Urothelium cell line (cell line): ENCODE measurements at places on chromosomes 2 and 18.

GRCh38 chr2:6202756-6203155 lies 510.6 kb downstream of the SOX11 start:
- no peak for DNase-seq

DNA sequence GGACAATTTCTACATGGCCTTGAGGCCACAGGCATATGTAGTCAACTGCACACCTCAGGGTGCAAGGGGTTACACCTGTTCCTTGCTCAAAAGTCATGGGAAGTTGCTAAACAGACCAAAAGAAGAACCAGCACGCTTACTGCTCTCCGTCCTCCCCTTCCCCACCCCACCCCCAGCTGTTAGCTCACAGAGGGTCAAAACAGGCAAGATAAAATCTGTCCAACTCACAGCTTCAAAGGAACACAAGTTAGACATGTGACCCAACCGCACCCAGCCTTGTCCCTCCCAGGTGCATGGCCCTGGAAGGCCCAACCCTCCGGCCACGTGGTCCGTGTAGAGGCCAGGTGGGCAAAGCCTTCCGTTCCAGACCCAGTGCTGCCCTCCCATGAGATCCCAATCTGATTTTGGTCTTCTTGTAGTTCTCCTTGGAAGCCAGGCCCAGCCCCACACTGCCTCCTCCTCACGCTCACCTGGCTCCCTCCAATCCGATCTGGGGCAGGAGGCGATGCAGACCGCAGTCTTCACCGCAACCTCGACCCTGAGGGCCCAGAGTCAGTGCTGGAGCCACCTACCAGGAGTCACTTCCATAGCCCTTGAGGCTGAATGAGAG lies 14.5 kb upstream of the ASPRV1 start:
- no peak for DNase-seq

- DNase-seq: no peak
Observed at GRCh38 chr18:9811978-9812377, 73.8 kb upstream of the TXNDC2 start.

- DNase-seq: no peak
Observed at GRCh38 chr18:43276491-43276890, 799 bp downstream of the SYT4 start.

DNA sequence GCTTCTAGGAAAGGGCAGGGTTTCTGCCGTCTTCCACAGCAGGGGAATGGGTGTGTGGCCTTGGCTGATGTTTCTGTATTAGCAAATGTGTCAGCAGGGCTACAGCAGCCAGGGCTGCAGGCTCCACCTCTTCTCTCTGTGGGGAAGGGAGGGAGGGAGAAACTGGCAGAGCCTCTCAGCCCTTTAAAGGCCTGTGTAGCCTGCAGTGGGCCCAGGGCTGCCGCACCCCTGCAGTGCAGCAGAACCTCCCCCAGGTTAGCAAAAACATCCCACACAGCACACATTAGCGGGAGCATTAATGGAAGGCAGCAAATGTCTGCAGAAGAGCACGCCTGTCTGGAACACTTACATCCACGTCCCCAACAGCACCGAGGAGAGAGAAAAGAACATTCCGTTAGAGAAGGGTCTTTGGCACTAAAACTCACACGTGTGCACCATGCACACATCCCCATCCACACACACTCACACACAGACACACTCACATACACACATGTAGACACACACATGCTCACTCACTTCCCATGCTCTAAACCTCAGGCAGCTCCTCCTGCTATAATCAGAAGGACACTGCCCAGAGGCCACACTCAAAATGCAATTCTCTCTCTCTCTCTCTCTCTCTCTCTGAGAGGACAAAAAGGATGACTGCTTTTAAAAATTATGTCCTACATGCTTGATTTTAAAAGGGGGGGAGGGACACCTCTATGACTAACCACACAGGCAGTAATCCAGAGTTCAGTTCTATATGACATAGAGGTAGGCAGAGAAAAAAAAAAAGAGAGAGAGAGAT lies 24.1 kb downstream of the MRPL35 start:
- DNase-seq: no peak

DNA sequence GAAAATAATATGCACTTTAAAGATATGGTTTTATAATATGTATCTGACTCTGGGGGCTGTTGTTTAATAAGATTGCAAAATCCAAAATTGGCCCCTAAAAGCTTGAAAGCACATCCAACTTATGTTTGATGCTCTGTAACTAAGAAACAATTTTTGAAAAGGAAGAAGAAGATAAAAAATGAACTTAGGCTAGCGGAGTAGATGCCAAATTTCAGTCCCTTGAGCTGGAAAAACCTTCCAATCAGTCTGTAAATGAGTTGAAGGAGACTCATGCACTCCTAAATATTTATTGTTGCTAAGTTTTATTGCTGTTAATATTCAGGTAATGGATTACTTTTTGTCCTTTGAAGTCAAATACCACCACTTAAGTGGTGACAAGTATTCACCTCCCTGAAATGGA lies 465.0 kb downstream of the ZEB2 start:
- no peak for DNase-seq

DNA sequence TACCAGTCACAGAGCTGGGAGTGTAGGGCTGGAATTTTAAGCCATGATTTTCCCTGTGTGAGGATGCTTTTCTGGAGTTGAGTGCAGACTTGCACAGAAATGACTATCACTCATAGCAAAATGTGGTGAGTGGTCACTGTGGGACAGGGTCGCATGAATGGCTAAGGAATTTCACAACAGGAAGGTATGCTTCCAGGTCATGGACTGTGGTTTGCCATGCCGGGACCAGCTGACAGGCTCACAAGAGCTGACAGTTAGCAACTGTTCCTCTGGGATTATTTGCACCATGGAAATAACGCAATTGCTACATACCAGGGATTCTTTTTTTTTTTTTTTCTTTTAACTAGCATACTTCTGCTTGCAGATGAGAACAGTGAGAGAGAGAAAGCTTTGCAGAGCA lies 3.8 kb upstream of the UXS1 start:
- DNase-seq: peak; percentile 55

DNA sequence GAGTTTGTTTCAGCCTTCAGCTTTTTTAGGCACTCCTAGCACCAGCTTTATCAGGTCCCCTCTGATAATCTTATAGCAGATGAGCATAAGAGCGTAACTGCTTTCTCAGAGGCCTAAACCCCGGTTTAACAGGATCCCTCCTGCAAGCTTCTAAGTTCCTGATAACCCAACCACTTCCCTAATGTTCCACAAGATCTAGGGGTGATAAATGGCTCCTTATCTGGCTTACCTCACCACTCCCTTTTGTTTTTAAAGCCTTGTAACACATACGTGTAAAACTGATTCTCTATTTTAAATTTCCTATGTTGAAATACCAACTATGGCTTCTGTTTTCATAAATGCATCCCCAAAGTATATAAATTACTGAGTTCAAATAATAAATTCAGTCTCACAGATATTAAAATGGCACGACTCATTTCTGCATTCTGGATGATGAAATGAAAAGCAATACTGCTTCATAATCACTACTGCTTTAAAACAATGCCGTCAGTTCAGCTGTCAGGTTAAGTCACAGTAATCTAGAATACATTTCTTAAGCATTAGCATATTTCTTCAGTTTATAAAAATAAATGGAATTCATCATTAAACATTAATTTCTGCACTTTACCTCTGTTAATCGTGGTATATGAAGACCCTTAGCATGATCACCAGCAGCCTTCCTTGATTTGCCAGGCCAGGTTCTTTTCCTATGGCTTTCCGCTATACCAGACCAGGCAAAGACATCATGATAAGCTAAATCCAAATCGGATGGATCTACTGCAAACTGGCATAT lies 126.3 kb downstream of the C2orf74 start:
- no peak for DNase-seq

DNA sequence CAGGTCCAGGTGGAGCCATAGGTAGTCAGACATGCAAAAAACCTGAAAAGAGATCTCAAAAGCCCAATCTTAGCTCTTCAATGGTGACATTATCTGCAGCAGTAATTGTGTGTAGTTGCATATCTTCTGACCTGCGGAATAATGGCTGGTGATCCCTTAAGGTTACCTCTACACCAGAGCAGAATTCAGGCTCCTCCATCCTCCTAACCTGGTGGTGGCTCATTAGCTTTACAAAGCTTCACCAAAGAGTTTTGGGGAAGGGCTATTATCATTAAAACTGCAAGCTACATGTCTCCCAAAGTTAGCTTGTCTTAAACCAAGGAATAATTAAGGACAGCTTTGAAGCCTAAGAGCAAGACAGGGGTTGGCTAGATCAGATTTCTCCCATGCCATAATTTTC lies 42.6 kb upstream of the CHST9 start:
- no peak for DNase-seq

- no peak for DNase-seq
Observed at GRCh38 chr2:194003911-194004310, 1653.1 kb upstream of the SLC39A10 start.

- no peak for DNase-seq
Observed at GRCh38 chr2:60445684-60446179, 107.7 kb downstream of the BCL11A start.

- no peak for DNase-seq
Observed at GRCh38 chr2:226077031-226077430, 677.5 kb downstream of the NYAP2 start.

DNA sequence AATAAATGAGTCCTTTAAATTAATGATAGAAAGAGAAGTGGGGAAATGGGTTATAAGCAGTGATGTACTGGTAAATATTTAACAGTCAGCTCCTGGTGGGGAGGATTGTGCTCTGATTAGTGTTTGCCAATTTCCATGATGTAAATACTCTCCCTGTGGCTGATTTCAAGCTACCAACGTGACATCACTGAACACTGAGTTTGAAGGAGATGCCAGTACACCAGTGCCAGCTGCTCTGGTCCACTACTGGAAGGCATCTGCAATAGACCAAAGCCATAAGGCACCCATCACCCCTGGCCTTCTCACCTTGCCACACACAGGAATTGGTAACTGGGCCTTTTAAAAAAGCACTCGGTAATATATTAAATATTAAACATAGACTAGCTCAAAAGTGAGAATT lies 77.7 kb downstream of the TGOLN2 start:
- no peak for DNase-seq

DNA sequence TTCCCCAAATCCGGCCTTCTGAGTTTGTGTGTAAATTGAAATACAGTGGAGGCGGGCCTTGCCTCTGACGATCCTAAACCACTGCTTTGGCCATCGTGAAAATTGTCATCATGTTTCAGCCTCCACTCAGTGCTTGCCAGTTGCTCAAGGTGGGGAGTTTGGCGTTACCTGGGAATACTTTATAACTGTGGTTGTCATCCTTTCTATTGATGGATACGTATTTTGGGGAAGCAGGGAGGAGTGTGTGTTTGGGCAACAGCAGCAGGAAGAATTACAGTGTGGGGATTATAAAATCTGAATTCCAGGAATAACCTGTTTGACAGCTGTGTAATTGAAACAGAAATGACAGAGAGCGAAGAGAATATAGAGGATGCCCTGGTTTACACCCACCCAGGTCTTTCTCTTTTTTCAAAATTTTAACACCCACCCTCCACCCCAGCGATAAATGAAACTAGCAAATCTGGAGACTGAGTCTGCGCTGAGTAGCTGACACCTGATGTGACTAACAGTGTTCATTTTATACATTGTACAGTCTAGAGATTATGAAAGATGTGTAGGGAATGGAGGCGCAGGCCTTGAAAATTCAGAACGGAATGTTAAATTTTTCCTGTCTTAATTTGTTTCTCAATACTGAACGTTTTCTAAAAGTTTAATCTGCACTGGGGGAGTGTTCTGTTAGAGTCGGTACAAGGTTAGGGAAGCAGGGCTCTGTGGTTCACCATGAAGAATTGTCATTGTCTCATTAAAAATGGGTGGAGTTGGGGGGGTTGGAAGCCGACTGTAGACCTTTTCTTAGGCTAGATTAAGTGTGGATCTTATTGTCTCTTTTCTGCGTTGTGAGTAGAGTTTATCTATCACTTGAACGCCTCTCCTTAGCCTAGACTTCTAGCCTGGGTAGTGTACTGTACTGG lies 1.6 kb downstream of the MAP4K4 start:
- DNase-seq: no peak

- no peak for DNase-seq
Observed at GRCh38 chr2:217913436-217913835, 89.4 kb downstream of the TNS1 start.

DNA sequence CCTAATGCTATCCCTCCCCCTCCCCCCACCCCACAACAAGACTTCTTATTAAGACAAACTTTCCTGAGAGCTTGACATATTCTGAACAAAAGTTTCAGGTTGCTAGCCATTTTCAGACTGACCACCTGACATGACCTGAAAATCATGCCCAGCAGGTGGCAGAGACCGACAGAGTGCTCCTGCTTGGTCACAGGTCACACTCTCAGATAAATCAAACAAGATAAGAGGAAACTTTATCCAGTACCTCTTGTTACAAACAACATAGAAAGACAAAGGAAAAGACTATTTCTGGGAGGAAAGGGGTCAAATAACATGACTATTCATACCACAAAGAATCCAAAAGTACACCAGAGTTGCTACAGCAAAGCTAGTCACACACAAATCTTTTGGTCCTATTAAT lies 107.4 kb downstream of the TMEM200C start:
- DNase-seq: no peak

GRCh38 chr2:143901185-143901842 lies 618.6 kb downstream of the ZEB2 start:
- DNase-seq: peak; percentile 67

DNA sequence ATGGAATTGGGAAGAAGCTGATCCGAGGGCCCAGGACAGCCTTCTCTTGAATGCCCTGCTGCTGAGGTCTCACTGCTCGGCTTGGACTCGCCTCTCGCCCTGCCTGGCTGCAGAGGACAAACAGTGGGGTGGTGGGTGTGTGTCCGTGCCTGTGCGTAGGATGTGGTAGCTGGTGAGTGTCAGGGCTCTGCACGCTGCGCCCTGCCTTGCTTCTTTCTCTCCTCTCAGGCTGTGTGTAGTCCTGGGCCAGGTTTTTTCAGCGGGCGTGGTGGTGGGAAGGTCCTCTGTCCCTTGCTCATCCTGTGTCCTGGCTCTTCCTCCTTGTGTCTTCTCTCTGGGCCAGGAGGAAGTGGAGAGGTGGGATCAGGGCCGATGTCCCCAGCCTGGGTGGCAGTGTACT lies 44.8 kb downstream of the RRM2 start:
- no peak for DNase-seq

- DNase-seq: no peak
Observed at GRCh38 chr2:150599889-150600288, 112.4 kb upstream of the RND3 start.

DNA sequence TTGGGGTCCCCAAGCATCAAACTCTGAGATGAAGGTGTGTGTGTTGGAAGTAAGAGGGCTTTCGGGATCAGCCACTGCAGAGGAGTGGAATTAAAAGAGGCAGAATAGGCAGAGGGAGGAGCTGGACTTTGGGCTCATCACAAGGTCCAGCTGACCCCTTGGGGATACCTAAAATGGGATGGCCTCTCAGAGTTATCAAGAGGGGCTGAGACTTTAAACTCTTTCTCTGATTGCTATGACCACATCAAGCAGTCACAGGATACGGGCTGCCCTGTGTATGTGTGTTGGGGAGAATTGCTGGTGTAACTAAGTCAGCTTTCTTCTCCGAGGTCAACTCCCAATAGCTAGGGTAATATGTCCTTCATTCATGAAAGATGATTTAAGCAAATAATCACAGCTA lies 127.7 kb upstream of the SLC14A2 start:
- DNase-seq: no peak
